ENCODE measurements at places on chromosomes 12 and 14.

GRCh38 chr14:49875640-49876198, 17.2 kb upstream of the ARF6 start:
- no peak for DNase-seq

DNA sequence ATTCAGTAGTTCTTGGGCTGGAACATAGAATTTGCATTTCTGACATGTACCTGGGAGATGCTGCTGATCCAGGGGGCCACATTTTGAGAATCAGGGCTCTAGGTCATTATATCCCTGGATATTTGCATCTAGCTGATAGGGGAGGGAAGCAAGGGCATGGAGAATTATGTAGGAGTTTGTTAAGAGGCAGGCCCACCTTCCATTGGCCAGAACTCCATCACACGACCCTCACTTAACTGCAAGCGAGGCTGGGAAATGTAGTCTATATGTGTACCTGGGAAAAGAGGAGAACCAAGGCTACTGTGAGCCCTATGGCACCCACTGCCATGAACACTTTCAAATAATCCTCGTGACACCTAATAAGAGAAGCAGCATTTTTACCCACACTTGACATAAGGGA, 657.6 kb downstream of the MED13L start:
- DNase-seq = peak; percentile 56

- DNase-seq = no peak
These were observed 958.5 kb upstream of the SEL1L start for GRCh38 chr14:82492157-82492556.

- peak; percentile 57 for DNase-seq
These were observed 5.5 kb upstream of the PAX9 start for GRCh38 chr14:36655963-36656686.

- DNase-seq = no peak
These were observed 77.4 kb upstream of the TMPO start for GRCh38 chr12:98437806-98438595.

DNA sequence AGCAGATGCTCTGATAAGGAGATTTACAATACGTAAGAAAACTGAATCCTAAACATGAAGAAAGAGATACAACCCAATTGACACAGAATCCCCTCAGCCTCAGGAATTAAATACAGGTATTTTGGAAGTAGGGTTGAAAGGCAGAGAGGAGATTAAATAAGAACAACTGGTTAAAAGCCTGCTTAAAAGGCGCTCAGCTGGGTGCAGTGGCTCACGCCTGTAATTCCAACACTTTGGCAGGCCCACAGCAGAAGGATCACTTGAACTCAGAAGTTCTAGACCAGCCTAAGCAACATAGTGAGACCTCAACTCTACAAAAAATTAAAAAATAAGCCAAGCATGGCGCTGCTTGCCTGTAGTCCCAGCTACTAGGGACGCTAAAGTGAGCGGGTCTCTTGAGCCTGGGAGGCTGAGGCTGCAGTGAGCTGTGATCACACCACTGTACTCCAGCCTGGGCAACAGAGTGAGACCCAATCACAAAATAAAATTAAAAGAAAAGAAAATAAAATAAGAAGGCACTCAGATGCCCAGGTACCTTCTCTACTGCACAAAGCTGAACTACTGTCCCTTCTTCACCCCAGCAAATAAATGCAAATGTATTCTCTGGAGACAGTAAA, 32.9 kb downstream of the MED13L start:
- DNase-seq = no peak

DNA sequence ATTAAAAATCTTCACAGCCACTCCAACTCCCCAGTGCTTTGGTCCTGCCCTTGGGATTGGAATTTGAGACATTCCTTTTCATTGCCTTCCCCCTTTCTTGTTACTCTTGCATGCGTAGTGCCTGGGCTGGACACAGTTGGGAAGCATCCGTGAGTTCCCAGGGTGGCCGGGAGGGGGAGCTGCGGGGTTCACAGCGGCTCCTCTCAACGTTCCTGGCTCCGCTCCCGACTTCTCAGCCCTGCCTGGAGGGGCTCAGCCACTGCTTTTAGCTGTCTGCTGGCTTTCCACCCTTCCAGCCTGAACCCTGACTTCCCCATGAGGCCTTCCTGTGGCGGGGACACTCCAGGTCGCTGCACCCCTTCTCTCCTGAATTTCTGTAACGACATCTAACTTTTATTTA, 3.2 kb downstream of the TEX52 start:
- peak; percentile 96 for DNase-seq

DNA sequence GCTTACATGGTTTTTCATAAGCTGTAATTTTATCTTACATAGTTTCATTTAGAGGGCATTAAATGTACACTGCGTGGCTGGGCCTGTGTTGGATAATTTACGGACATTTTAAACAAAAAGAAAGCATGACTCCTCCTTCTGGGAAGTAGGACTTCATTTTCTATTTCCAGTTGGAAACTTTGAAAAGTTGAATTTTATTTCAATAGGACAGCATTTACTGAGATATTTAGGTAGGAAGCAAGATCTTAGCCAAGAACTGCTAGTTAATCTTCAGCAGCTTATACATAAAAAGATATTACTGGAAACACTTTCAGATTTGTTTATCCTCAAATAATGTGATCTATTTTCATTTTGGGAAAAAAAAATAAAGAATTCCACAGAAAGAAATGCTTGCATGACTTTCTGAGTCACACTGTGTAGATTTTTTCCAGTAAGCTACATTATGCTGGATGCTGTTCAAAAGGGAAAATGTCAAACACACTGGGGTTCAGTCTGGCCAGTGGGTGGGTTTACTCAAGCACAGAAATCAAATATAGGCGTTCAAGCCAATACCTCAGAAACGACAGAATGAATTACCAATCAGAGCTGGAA, 239.4 kb upstream of the KRR1 start:
- no peak for DNase-seq

- DNase-seq = no peak
These were observed 34.7 kb upstream of the RBM19 start for GRCh38 chr12:114000861-114001260.

GRCh38 chr12:47715393-47715876, 9.6 kb upstream of the RPAP3 start:
- peak; percentile 75 for DNase-seq

DNA sequence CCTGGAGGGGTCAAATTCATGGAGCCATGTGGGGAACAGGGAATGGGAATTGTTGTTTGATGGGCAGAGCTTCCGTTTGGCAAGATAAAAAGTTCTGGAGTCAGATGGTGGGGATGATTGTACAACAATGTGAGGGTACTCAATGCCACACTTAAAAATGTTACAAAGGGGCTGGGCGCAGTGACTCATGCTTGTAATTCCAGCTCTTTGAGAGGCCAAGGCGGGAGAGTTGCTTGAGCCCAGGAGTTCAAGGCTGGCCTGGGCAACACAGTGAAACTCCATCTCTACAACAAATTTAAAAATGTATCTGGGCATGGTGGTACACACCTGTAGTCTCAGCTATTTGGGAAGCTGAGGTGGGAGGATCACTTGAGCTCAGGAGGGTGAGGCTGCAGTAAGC, 66.0 kb upstream of the DIO3 start:
- DNase-seq = no peak

- no peak for DNase-seq
These were observed 2.2 kb upstream of the CMKLR1 start for GRCh38 chr12:108341356-108341755.

DNA sequence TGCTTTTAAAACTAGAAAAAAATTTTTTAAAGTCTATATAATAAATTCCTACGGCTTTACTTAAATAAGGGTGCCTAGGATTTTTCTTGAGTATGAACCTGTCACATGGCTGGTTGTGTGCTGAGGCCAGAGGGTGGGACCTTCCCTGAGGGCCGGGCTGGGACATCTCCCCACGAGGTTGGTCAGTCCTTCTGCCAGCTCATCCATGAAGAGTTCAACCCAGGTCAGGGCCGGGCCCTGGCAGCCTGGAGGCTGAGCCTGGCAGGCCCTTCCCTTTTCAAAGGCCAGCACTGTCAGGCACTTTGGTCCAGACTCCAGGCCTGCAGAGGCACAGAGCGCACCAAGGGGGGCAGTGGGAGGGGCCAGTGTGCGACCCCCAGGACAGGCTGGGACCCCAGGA, 31.7 kb downstream of the TNFAIP2 start:
- peak; percentile 72 for DNase-seq

DNA sequence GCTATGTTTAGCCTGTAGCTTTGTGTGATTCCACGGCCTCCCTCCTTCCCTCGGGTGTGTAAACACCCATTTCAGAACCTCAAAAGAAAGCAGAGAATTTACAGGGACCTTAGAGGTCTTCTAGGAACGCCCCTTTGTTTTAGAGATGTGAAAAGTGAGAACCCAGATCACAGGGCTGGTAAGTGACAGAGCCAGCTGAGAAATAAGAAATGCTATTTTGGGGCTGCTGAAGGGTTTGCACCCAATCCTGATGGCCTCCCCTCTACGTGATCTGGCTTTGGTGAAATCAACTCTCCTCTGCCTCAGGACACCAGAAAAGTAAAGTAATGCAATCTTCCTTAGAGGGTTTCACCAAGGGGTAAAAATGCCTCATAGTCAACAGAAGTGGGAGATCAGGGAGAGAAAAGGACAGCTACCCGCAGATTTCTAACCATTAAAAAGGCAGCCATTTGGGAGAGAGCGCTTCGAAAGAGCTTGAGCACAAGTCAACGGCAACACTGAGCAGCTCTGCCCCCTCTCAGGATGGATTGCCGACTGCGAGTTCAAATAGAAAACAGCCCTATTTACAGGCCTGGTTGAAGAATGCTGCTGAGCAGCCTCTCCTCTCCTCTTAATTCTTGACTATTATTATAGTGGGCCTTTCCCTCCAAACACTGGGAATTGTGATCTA, 78.5 kb upstream of the RASSF3 start:
- peak; percentile 33 for DNase-seq

GRCh38 chr12:59934486-59934885, 338.7 kb downstream of the SLC16A7 start:
- no peak for DNase-seq

- DNase-seq = no peak
These were observed 3.4 kb upstream of the MYRFL start for GRCh38 chr12:69821456-69822159.

DNA sequence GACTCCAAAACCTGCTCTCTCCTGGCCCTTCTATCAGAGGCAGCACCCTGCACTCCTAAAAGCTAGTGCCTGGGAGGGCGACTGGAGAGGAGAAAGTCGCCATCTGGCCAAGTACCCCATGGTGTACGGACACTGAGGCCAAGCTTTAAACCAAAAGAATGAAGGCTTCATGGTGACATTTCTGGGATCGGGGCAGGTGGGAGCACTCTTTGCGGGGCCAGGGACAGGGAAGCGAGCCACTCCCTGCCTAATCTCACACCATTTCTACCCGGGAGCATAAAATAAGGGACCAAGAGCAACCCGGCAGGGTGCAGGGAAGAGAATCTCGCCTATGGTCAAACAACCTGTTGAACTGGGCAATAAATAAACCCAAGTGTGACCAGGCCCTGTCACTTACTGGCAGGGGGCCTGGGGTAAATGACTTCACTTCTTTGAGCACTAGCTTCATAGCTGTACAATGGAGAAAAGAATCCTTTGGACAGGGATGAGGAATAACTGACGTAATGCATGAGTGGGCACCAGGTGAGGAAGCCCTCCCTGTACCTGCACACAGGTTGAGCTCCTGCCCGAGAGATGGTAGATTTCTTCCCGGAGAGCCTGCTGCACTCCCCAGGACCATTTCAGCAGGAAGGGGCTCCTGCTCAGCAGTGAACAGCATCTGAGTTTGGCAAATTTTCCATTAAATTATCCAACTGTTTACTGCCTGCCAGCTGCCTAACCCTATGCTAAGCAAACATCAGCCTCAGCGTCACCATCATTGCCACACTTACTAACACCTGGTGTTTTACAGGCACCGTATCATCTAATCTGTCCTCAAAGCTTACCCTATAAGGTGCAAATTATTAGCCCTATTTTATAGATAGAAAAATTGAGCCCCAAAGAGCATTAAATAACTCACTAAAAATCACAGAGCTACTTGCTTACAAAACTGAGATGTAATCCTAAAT, 2.0 kb downstream of the SERPINA1 start:
- no peak for DNase-seq

DNA sequence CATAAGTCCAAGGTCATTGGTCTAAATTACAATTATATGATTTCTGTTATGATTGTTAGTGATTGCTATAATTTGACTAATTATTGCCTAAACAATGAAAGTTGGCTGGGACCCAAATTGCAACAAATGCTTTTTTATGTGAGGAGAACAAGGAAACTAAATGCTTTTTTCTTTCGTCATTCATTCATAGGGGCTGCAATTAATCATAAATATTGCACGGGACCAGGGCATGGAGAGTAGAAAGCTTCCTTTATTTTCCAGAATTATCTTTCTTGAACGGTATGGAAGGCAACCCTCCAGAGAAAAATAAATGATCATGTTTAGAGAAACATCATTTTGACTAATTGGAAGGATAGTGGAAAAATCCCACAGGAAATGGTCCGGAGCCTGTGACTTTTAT, 32.6 kb upstream of the ARHGAP5 start:
- no peak for DNase-seq

DNA sequence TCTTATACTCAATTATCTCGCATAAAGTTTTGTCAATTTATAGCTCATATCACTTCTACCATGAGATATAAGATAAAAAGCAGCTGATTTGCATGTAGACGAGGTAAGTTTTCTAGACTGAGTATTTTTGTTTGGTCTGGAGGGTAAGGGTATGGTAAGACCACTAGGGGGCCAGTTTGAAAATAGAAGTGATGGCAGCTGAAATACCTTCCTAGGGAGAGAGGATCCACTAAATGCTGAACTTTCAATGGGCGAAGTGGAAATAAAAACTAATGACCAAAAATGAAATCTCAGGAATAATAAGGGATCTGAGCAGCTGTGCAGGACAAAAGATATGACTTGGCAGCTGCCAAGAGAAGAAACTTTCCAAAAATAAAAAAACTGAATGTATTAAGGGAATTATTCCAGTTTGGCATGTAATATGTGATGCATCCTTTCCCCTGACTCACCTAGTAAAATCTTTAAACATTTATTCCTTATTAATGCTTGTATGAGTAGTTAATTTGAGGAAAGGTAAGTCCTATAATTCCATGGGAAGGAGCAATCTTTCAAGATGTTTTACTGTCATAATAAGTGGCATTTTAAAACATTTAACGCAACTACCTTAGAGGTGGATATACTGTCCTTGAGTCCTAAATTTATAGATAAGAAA, 754.5 kb downstream of the C12orf50 start:
- peak; percentile 21 for DNase-seq

GRCh38 chr14:34470319-34470718, 8.3 kb upstream of the SPTSSA start:
- DNase-seq = no peak

GRCh38 chr12:62834406-62834805, 100.5 kb downstream of the PPM1H start:
- peak; percentile 11 for DNase-seq

- no peak for DNase-seq
These were observed 80.5 kb upstream of the ZFP36L1 start for GRCh38 chr14:68873376-68873775.

DNA sequence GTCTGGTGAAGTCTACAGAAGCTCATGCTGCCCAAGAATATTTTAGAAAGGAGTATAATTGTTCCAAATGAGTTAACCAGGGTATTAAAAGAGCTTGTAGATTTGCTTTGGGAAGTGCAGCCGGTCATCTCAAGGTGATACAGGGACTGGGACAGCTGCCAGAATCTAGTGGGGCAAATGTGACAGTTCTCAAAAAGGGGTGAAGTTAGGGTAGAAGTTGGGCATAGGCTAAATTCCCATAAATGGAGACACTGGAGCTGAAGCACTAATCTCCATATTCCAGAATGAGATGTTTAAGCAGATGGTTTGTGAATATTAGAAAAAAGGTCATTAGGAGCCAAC, 94.7 kb downstream of the ANO6 start:
- DNase-seq = no peak

- no peak for DNase-seq
These were observed 28.6 kb downstream of the PYM1 start for GRCh38 chr12:55899082-55899481.
